ENCODE measurements at places on chromosomes 1 and 21.

GRCh38 chr1:32393832-32394140 lies 455 bp downstream of the BSDC1 start:
- DNase-seq: no peak

DNA sequence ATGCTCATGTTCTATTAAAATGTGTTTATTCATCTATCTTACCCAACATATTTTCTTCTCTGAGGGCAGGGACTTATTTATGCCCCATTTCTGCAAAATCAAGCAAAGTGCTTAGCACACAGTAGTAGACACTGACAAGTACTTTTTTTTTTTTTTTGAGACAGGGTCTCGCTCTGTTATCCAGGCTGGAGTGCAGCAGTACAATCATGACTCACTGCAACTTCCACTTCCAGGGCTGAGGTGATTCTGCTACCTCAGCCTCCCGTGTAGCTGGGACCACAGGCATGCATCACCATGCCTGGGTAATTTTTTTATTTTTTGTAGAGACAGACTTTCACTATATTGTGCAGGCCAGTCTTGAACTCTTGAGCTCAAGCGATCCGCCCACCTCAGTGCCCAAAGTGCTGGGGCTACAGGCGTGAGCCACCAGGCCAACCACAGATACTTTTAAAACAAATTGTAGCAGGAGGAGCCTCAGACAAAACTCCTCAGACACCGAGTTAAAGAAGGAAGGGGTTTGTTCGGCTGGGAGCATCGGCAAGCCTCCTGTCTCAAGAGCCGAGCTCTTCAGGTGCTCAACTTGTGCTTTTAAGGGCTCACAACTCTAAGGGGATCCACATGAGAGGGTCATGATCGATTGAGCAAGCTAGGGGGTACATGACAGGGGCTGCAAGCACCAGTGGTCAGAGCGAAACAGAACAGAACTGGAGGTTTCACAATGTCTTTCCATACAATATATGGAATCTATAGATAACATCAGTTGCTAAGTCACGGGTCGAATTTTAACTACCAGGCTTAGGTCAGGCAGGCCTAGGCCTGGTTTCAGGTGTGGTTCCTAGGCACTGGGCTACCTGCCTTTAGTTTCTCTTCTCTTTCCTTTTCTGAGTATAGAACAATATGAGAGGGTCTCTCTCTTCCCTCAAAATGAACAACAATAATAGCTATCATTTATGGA lies 5.7 kb upstream of the TMEM167B start:
- DNase-seq: peak; percentile 44

DNA sequence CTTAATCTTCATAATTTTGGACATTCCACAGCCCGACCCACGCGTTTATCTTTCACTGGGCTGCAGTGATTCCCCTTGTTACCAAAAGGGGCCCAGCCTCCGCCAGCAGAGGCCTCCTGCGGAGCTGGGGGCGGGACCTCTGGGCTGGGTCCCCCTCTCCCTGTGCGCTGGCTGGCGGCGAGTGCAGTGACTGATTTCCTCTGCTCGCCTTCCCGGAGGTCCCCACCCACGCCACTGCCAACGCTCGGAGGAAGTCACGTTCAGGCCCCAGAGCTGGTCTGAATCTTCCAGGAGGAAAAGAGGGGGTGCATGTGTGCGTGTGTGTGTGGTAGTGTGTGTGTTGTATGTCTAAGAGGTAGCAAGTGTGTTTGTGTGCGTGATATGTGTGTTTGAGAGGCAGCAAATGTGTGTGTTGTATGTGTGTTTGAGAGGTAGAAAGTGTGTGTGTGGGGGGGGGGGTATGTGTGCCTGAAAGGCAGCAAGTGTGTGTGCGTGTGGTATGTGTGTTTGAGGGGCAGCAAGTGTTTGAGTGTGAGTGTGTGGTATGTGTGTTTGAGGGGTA lies 35.0 kb upstream of the JAK1 start:
- DNase-seq: no peak

- DNase-seq: no peak
Measured at GRCh38 chr1:83794384-83794783, 204.5 kb downstream of the TTLL7 start.

GRCh38 chr1:15207829-15208429 lies 39.1 kb upstream of the FHAD1 start:
- no peak for DNase-seq

Data from astrocyte of the cerebellum (primary cell).